ENCODE measurements at places on chromosomes 1 and 21.

DNA sequence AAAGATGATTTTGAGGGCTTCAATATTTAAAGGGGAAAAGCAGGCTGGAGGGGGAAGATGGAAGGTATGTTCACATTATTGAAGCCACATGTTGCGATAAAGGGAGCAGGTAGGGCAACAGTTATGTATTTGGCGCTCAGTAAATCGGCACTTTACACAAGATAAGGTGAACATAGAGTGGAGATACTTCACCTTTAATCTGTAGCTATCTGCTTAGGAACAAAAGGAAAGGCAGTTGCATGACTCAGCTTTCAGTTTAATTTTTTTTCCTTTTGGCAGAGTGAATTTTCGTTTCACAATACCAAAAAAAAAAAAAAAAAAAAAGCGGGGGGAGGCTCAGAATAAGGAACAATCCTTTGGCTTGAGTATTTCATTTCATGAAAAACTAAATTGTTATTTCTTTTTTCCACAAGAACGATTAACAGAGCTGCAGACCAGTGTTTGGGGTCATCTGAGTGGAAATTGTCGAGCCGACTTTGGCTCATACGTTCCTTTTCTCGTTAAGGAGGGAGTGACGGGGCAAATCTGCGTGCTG lies 1.1 kb upstream of the COQ8A start:
- DNase-seq = peak; percentile 45

- DNase-seq = no peak
Observed at GRCh38 chr21:43608225-43608624, 51.1 kb downstream of the HSF2BP start.

DNA sequence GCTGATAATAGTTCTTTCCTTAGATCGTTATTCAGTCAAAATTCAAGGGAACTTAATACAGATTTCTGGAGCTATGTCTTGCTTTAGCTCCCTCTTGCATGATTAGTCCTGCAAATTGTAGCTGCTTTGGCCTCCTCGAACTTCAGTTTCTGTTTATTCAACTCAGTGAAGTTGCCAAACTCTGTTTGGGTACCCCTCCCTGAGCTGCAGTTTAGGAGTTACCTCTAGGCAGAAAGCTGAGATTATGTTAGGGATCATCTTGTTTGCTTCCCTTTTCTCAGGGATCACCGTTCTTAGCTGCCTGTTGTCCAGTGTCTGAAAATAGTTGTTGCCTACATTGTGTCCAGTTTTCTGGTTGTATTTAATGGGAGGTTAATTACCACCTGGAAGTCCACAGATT lies 43.5 kb downstream of the SNX27 start:
- DNase-seq = no peak

DNA sequence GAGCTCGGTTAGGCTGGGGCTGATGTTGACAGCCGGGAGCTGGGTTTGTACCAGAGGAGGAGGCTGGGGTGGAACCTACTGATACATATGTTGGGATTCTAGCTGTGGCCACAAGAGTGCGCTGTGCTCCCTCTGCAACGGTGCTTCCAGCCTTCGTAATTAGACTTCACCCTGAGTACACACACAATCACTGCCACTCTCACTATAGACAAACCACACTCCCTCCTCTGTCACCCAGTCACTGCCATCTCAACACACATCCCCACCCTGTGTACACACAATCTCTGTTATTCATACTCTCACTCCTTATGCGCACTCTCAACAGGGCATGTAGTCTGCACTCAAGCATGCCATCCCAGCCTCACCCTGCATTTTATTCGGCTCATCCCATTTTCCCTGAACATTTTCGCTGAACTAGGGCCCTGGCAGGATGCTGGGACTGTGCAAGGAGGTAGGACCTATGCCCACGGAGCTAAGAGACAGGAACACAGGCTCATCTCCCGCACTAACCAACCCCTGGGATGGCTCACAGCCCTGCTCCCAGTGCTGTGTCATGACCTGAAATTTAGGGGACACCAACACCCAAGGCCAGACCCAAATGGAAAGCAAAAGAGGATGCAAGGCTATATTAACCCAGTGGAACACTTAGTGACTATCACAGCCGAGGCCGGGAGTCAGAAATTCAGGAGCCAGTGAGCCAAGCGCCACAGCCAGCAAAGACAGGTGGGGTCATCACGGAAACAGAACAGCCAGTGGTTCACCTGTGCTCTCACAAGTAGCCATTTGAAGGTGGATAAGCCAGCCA lies 5.7 kb downstream of the GJB3 start:
- DNase-seq = peak; percentile 74
